ENCODE measurements at places on chromosomes 4 and X.

- no peak for DNase-seq
These were observed 61.2 kb downstream of the CDS1 start for GRCh38 chr4:84644087-84644486.

GRCh38 chr4:43607827-43608461 lies 715.4 kb downstream of the GRXCR1 start:
- DNase-seq: no peak

DNA sequence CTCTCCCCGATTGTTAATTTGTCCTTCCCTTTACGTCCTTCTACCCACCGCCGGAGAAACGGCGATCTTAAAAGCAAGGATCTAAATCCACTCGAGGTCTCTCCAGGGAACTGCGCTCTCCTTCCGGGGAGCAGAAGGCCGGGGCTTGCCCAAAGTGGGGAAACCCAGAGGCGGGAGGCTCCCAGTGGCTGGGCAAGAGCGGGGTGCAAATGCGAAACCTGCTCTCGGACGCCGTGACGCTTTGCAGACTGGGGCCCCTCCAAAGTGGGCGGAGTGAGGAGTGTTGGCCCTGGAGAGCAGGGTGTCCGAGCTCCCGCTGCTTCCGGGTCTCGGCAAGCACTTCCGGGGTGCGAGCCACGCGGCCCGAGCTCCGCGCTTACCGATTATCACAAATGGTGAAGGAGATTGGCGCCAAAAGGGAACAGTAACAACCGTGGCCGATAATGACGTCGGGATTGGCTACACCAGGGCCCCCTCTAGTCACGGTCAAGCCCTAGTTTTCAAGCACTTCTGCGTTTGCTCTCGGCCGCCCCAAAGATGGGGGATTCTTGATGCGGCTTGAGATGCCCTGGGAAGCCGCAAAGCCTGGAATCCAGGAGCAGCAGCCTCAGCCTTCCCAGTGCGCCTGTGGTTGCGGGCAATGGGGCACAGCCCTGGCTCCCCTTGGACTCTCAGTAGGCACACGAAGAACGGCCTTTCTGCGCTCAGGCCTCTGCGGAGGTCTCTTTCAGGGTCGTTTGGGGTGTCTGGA lies 29.0 kb downstream of the HAND2 start:
- no peak for DNase-seq

DNA sequence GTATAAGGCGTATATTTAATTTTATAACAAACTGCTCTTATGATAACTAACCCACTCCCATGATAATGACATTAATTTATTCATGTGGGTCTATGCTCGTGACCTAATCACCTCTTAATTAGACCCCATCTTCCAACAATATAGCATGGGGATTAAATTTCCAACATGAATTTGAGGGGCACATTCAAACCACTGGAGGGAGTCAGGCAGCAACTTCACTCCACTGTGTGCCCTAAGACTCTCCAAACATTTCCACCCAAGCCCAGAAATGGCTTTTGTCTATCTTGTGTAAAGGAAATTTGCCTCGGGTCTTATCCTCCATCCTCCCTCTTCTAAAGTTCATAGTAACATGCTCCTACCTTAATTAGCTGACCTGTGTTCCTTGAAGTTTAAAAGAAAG lies 616.1 kb upstream of the CPEB2 start:
- no peak for DNase-seq

GRCh38 chr4:96691521-96691920 lies 851.6 kb downstream of the PDHA2 start:
- DNase-seq: no peak

DNA sequence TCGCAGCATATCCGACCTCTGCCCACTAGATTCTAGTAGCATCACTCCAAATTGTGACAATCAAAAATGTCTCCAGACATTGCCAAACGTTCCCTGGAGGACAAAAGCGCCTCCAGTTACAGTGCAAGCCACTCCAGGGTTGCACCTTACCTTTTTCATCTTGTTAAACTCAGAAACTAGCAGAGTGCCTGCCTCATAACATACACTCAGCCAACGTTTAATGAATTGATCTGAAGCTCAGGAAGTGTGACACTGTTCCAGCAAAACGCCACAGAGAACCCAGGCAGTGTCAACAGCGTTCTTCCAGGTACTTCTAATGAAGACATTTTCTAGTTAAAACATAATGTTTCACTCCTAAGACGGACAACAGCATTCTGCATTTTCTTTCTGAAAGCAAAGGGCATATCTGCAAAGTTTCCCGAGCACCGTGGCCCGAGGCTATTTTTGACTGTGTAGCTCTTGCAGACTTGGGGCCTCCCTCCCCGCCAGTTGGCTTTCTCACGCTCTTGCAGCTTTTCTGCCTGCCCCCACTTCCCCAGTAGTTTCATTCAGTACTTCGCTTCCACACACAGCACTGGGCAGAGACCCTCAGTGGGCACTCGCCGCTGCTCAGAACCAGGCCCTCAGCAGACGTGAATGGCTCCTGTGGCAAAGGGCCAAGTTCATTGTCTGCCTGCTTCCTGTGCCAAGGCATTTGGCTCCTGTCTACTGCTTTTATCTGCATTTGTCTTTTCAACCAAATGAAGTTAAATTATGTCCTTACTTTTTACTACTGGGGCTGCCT lies 133.4 kb upstream of the TTC29 start:
- no peak for DNase-seq

GRCh38 chrX:19964017-19964710 lies 26.7 kb downstream of the BCLAF3 start:
- DNase-seq: no peak

DNA sequence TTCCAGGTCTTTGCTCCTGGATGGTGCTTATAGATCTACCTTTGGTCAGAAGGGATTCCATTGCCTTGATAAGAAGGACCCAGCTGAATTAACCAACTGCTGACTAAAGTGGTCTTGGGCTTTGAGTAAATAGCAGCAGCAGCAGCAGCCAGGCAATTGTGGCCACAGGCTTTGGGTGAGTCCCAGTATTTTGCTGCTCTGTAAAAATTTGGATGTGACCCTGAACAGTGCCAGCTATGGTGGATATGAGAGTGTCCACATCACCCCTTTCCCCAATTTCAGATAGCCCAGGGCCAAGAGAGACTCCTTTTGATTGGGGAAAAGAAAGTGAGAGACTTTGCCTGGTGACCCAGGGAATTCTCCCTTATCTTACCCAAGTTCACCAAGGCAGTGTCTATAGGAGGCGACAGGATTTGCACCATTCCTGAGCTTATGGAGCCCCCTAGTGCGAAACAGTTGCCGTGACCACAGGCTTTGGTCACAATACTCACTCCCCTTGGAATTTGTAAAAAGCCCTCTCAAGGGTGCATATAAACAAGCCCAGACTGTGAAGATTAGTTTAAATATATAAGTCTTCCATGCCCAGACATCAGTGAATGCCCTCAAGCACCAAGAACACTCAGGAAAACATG lies 518.0 kb downstream of the TMA16 start:
- DNase-seq: no peak

DNA sequence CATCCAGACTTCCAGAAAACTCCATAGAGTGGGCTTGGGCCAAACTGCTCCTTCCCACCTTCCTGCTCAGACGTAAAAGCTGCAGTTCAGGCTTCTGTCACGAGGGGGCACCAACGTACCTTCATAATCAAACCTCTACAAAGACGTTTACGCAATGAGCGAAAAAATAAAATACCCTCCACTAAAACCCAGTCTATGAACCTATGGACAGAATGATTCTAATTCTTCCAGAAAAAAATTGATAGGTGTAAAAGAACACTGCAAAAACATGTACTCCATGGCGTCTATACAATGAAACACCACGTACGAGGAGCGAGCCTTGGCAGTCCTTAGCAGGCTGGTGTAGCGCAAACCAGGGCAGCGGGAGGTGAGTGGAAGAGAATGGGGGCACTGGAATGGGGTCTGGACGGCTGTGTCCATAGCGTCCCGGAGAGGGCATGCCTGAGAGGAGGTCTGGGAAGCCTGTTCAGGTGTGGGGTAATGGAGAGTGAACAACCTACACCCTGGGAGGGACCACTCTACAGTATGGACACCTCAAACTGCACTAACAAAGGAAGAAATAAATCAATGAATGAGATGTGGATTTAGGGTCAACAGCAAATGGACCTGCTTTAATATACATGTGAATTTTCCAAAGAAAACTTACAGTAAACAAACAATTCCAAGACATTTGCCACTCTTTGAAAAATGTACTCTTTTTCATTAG lies 14.4 kb upstream of the RAB40A start:
- peak; percentile 60 for DNase-seq

GRCh38 chr4:77039796-77040195 lies 36.0 kb downstream of the CCNI start:
- DNase-seq: no peak

DNA sequence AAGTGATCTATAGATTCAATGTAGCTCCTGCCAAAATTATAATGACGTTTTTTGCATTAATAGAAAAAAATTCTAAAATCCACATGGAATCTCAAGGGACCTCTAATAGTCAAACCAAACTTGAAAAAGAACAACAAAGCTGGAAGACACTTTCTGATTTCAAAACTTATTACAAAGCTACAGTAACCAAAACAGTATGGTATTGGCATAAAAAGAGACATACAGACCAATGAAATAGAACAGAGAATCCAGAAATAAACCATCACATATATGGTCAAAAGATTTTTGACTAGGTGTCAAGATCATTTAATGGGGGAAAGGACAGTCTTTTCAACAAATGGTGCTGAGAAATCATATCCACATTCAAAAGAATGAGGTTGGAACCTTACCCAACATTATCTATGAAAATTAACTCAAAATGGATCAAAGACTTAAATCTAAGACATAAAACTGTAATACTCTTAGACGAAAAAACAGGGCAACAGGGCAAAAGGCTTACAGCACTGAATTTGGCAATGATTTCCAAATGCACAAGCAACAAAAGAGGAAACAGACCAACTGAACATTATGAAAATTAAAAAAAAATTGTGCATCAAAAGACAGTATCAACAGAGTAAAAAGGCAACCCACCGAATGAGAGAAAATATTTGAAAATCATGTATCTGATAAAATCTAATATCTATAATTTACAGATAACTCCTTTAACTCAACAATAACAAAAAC lies 3.9 kb downstream of the FBXO8 start:
- DNase-seq: no peak

DNA sequence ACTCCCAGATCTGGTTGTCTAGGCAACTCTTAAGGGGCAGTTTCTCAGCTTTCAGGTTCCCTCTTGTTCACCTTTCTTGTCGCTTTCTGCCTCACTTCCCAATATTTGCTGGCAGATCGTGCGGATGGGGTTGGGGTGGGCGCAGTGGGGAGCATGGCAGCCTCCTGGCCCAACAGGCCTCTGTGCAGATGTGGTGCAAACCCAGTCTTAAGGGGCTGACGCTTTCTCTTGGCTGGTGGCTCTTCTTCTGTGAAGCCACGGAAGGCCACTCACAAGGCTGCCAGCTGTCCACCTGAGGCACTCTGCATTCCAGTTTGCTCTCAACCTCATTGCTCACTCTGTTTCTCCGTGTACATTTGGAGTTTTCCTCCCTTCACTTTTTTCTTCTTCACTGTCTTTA lies 61.7 kb downstream of the NBDY start:
- no peak for DNase-seq

GRCh38 chr4:41572516-41572915 lies 34.6 kb downstream of the LIMCH1 start:
- no peak for DNase-seq

- DNase-seq: no peak
These were observed 7.4 kb downstream of the DCAF8L2 start for GRCh38 chrX:27597508-27597907.

DNA sequence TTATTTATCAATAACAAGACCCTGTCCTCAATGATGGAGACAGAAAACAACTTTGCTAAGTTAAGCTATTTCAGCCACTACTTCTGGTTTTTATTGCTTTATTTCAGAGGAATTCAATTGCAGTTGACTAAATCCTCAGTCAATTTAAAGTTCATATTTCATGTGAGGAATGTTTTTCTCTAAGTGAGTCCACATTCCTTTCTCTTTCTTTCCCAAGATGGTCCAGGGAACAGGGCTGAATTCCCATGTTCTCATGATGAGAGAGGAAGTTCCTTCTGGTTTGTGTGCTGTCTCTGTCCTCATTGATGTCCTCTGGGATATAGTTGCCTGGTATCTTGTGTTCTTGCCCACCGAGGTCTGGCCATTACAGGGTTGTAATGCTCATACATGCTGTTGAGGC lies 117.2 kb downstream of the SLIT2 start:
- no peak for DNase-seq

DNA sequence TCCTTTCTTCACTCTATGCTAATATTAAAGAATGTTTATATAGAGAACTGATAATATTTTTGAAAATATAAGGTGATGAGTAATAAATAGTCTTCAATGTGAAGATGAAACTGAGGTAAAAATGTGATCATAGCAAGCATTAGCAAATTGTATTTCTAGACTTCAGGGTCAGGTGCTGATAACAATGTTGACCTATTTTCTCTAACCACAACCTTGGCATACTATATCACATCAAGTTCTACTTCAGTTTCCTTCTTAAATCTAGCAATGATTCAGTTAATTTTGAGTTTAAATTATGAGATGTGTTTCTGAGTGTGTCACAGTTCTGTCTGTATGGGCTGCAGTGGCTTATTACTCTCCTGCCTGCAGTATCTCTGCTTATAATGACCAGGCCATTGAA lies 209.4 kb downstream of the RAPGEF2 start:
- DNase-seq: no peak

GRCh38 chrX:12011075-12011474 lies 127.2 kb upstream of the FRMPD4 start:
- DNase-seq: no peak

DNA sequence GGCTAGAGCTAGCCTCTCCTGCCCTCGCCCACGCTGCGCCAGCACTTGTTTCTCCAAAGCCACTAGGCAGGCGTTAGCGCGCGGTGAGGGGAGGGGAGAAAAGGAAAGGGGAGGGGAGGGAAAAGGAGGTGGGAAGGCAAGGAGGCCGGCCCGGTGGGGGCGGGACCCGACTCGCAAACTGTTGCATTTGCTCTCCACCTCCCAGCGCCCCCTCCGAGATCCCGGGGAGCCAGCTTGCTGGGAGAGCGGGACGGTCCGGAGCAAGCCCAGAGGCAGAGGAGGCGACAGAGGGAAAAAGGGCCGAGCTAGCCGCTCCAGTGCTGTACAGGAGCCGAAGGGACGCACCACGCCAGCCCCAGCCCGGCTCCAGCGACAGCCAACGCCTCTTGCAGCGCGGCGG lies at the start of gene AR:
Gene AR, plus strand, starts transcription at position 204 of the 400 bp plus-strand sequence. CDS start 1,126 bp downstream, outside the sequence.
- no peak for DNase-seq

DNA sequence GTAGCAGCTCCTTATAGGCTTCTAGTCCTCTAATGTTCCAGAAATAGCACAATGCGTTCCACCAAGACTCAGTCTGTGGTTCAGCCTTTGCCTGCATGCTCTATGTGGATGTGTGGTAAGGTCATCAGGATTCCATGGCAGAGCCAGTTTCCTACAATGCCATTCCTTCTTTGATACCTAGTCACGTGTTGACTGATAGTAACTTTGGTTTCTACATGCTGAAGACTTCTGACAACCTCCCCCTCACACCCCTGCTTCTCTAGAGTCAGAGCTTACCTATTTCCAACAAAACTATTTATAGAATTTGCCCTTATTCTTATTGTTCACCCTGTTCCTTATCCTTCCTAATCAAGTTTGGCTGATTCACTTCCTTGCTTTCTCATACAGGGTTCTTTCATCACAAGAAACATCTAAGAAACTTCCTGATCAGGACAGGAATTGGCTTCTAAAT lies 81.1 kb downstream of the CT47B1 start:
- no peak for DNase-seq

- no peak for DNase-seq
These were observed 136.2 kb downstream of the CPZ start for GRCh38 chr4:8728536-8729407.

- DNase-seq: no peak
These were observed 121.0 kb downstream of the PPA2 start for GRCh38 chr4:105352826-105353225.
